Calu3 (cell line): ENCODE measurements at places on chromosomes 16 and 17.

DNA sequence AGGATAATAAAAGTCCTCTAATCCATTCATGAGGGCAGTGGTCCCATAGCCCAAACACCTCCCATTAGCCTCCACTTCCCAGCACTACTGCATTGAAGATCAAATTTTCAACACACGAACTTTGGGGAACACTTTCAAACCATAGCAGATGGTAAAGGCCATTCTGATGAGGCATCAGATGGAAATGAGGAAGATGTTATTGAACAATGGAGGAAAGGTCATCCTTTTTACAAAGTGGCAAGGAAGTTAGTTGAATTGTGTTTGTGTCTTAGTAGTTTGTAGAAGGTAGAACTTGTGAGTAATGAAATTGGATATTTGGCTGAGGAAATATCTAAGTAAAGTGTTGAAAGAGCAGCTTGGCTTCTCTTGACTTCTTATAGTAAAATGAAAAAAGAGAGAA, 93.3 kb upstream of the NLRP1 start:
- DNase-seq, result no peak

DNA sequence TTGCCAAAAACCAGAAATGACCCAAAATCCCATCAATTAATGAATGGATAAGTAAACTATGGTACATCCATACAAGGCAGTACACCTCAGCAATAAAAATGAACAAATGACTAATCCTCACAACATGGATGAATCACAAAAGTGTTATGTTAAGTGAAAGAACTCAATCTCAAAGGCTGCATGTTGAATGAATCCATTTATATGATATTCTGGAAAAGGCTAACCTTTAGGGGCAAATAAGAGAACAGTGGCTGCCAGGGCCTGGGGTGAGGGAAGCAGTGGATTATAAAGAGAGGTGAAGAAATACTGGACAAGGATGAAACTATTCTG, 46.1 kb upstream of the MSI2 start:
- no peak for DNase-seq

DNA sequence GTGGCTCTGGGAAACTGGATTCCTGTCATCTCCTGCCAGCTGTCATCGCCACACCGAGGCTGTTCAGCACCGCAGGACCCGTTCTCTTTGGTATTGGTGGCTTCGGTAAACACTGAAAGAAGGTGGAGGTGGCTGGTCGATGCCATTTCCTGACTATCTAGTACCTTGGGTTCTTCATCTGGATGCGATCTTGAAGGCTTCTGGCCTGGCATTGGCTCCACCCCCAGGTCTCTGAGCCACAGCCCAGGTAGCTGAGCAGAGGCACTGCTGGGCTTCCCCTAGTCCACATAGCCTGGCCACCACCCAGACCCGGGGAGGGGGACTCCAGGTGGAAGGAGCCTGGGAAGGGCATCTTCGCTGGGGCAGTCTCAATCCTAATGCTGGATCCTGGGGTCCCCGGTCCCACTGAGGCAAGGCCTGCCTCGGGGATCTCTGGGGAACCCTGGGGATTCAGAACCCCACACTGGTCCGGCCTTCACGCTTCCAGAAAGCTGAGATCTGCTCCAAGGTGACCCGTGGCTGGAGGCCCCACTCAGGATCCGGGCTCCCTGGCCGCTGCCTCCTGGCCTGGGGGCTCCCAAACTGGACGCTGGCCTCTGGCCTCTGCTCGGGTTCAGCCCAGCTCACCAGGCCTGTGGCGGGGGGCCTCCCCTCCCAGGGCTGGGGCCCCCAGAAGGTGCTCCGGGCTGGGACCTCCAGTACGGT, 1.8 kb downstream of the C16orf54 start:
- no peak for DNase-seq

- DNase-seq, result no peak
Measured at GRCh38 chr16:46582313-46582712, 38.9 kb downstream of the SHCBP1 start.

- no peak for DNase-seq
Measured at GRCh38 chr16:88200896-88201185, 181.9 kb upstream of the ZNF469 start.

DNA sequence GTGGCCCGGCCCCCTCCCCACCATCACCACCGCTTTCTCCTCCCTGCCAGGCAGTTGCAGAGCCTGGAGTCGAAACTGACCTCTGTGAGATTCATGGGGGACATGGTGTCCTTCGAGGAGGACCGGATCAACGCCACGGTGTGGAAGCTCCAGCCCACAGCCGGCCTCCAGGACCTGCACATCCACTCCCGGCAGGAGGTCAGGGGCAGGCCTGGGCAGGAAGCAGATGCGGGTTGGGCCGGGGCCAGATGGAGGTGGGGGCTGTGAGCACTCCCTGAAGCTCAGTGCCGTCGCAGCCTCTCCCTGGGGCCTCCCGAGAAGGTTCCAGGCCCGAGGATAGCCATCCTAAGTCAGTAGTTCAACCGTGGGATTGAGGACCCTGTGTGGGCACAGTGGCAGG, 14.2 kb upstream of the ADGRG3 start:
- no peak for DNase-seq

DNA sequence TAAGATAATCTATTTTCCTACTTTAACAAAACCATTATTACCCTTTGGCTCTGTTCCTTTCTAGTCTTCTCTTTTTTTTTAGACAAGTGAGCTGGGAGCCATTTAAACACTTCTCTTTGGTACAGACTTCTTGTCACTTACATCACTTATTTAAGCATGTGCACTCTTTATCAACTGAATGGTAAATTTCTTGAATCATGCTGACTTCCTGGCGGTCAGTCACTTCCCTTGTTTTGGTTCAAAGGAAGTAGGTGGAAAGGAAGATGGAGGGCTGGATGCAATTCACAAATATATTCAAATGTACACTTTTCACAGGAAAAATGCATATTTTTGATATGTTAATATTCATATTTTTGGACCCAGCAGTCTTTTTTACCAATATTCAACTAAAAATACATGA, 97.1 kb downstream of the ITFG1 start:
- no peak for DNase-seq

GRCh38 chr17:10032118-10032852, 127.2 kb upstream of the RCVRN start:
- DNase-seq, result peak; percentile 3

- DNase-seq, result peak; percentile 73
Measured at GRCh38 chr16:30092373-30093010, 768 bp upstream of the TBX6 start.

GRCh38 chr17:21705021-21705601, 12.8 kb downstream of the KCNJ18 start:
- DNase-seq, result no peak

DNA sequence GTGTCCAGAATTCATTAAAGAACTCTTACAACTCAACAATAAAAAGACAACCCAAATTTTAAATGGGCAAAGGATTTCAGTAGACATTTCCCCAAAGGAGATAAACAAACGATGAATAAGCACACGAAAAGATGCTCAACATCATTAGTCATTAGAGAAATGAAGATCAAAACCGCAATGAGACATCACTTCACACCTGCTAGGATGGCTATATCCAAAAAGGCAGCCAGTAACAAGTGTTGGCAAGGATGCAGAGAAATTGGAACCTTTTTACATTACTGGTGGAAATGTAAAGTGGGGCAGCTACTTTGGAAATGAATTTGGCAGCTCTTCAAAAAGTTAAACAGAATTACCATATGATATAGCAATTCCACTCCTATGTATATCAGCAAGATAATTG, 42.0 kb downstream of the PITPNM3 start:
- DNase-seq, result no peak

DNA sequence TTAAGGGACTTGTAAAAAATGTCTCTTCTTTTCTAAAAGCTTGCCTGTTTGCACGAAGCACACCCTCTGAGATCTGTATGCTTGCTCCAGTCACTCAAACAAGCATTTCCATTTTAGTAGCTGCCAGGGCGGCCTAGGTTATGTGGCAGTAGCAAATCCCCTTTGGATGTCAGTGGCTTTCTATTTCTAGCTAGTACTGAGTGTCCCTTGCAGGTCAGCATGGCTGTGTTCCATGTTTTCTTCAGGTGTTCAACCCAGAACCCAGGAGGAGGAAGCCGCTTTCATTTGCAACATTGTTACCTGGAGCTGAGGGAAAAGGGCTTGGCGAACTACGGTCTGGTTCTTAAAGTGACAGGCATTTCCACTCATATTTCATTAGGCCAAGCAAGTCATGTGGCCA, 36.4 kb downstream of the FOXL1 start:
- DNase-seq, result no peak

DNA sequence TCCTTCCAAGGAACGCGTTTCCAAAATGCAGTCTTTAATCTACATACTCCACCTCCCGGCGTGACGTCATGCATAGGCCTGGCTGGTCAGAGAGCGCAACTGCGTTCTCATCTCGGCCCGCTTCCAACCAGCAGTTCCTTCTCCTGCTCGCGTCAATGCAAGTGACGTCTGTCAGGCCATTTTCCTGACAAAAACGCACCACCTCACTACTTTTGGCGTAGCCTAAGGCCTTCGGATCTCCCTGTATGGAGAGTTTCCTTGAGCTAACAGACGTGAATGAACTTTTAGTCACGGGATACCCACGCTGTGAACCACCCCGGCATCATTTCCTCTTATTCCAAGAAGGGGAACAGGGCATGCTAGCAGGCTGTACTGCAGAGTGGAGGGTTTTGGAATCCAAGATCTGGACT, 25.0 kb downstream of the TEX14 start:
- DNase-seq, result no peak

DNA sequence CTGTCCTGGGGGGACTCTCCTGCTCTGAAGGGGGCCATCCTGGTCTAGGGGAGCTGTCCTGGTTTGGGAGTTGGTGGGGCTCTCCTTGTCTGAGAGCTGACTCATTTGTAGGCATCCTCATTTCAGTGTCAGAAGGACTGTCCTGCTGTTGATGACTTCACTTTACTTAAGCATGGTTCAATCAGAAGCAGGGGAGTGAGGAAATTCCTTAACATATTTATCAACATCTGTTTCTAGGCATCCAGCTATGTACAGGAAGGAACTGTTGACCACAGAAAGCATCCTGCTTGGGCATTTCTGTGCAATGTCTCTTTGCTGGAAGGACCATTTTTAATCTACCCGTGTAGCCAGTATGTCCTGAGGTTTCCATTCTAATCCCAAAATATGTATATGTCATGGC, 502.7 kb upstream of the HSBP1 start:
- no peak for DNase-seq

GRCh38 chr17:17533901-17534441, 37.8 kb upstream of the RASD1 start:
- no peak for DNase-seq

- DNase-seq, result no peak
Measured at GRCh38 chr16:3501783-3502400, 1.1 kb downstream of the CLUAP1 start.

GRCh38 chr16:3035972-3036725, 595 bp downstream of the BICDL2 start:
- peak; percentile 52 for DNase-seq

DNA sequence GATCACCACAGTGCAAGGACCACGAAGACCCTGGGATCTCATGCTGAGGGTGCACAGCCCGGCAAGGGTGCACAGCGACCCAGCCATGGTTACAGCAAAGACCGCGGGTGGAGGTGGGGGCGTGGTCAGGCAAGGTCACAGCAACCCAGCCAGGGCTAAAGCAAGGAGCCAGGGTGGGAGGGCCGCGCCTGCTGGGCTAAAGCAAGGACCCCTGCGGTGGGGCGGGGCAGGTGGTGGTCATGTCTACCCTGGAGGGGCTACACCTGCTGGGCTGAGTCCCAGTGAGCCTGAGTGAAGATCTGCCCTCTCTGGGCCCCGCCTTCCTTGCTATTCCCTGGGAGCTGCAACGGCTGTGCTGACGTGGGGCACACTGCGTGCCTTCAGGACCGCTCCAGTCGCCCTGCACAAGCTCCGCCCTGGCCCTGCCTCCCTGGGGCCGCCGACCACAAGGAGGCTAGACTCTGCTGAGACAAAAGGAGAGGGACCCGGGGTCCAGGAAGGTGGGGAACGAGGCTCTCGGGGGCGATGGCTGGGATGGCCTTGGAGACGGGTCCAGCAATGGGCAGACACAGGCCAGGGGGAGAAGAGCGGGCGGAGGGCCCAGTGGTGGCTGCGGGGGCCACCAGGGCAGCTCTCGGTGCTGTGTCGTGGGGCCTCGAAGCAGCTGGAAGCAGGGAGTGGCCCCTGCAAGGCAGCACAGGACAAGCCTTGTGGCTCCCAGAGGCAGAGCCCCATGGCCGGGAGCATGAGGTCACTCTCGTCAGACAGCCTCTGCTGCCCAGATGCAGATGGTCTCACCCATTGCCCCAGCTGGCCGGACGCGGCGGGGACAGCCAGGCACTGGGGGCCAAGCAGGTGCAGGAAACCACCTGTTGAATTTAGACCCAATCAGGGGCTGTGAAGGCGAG, 52.8 kb downstream of the CBFA2T3 start:
- DNase-seq, result no peak

GRCh38 chr17:8007836-8008235, 5.4 kb downstream of the GUCY2D start:
- no peak for DNase-seq

GRCh38 chr17:56038131-56038530, 115.1 kb upstream of the ANKFN1 start:
- DNase-seq, result no peak

DNA sequence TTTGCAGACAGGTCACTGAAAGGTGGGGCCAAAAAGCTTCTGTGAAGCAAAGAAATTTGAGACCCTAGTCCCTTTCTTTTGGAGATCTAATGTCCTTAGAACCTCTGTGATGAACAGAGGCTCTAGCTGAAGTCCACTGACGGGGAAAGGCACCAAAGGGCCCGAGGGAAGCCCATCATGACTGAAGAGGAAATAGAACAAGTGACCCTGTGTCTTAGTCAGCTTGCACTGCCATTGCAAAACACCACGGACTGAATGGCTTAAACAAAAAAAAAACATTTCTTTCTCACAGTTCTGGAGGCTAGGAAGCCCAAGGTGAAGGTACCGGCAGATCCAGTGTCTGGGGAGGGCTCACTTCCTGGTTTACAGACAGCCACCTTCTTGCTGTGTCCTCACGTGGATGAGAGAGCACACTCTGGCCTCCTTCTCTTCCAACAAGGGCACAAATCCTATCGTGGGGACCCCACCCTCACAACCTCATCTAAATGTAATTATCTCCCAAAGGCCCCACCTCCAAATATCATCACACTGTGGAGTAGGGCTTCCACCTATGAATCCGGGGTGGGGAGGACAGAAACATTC, 24.3 kb upstream of the ASGR2 start:
- no peak for DNase-seq

DNA sequence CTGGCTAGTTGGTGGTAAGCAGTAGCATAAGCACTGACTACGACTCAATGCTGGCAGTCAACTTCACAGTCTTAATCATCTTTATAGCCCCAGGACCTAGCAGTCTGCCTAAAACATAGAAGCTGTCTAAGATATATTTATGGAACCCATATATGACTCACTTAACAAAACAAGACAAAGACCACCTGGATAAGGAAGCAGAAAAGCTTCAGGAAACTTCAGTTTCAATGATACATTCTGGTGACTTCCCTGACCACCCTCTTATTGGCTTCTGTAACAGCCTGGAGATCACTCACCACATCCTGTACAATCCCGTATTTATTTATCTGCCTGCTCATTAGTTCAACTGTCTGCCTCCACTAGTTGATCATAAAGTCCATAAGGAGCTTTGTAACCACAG, 95.5 kb downstream of the PMP22 start:
- DNase-seq, result no peak

DNA sequence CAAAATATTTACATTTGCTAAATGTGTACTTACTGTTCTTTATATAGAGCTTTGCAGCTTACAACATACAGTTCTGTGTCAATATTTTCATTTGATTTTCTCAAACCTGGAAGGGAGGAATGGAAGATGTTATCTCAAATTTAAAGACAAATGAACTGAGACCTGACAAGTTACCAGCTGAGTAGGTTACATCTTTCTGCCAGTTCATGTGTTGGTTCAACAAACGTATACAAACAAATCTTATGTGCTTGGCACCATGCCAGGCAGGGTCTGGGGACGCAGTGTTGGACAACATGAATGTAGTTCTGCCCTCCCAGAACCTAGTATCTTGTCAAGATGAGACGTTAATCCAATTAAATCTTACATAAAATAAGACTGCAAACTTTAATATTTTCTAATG, 507.5 kb upstream of the HSBP1 start:
- DNase-seq, result no peak
